WTC11 (cell line): ENCODE measurements at places on chromosomes 12 and 14. TPM values are rescaled to one million over a fixed set of nuclear protein-coding genes. Genes with fewer than 3 reads are reported as not detected.

DNA sequence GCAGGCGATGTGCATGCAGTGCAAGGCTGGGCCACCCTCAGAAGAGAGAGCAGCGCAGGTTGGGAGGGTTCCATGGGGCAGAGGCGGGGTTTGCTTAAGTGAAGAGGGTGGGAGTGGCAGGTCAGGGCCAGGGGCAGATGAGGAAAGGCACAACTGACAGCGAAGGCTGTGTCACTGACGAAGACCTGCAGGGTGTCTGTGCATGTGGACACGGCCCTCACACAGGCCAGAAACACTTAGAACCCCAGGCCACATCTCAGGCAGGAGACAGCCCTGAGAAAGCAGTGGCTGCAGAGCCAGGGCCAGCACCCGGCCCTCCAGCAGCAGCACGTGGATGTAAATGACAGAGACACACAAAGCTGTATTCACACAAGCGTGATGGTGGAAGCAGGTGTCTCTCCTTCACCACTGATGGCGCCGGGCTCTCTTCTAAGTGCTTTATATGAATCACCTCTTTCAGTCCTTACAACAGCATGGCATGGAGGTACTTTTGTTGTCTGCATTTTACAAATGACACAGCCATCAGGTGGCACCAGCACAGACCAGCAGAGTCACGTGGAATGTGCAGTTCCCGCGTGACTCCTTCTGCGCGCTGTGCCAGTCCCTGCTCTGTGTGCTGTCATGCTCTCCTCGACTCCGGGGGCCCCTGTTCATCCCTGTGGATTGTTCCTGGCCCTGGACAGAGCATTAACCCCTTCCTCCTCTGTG lies 54.6 kb downstream of the TSPAN11 start:
- peaks cover 24% of the 10 kb centered on the region for H3K4me1 ChIP-seq
- no peaks in the 10 kb centered on the region for H3K36me3 ChIP-seq
- DNase-seq: no peak
- no peak overlapping the region for H3K4me3 ChIP-seq

NPFF gene
- 0.57 to 0.80 TPM (median 0.59 TPM) in 3 replicates for total RNA-seq

DNA sequence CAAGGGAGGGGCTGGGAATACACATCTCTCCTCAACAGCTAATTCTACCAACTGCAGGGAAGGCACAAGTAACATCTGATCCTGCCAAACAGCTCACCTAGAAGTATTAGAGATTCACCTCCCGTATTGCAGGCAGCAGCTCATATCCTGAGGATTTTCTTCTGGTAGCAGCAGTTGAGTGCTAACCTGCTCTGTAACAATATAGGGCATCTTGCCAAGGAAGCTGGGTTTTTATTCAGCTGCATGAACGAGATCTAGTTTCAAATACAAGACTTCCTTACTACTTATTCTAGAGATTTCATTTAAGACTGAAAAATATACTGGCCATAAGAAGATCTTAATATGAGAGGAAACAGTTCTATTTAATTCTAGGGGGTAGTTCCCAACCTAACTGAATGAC lies 261.4 kb upstream of the USP15 start:
- no peaks in the 10 kb centered on the region for H3K36me3 ChIP-seq
- H3K27ac ChIP-seq: no peak overlapping the region
- no peak for DNase-seq
- no peak overlapping the region for H3K4me3 ChIP-seq
- no peaks in the 10 kb centered on the region for H3K27me3 ChIP-seq

DNA sequence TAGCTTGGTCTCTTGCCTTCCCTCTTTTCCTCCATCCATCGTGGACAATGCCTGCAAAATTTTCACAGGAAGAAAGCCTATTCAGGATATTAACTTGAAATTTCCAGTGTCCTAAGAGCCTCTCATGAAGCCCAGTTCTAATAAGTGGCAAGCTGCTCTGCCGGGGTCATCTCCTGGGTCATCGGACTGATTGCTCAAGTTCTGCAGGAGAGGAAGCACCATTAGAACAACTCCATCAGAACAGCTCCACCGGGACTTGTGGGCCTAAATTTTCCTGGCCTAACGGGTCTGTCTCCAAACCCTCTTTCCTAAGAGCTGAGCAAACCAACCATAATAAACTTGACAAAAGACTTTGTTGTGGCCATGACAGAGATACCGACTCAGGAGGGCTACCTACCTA lies 13.9 kb downstream of the ERG28 start:
- no peaks in the 10 kb centered on the region for H3K4me1 ChIP-seq
- H3K4me3 ChIP-seq: no peak overlapping the region
- no peak overlapping the region for H3K27ac ChIP-seq
- H3K36me3 ChIP-seq: peaks cover 29% of the 10 kb centered on the region
- DNase-seq: no peak

DNA sequence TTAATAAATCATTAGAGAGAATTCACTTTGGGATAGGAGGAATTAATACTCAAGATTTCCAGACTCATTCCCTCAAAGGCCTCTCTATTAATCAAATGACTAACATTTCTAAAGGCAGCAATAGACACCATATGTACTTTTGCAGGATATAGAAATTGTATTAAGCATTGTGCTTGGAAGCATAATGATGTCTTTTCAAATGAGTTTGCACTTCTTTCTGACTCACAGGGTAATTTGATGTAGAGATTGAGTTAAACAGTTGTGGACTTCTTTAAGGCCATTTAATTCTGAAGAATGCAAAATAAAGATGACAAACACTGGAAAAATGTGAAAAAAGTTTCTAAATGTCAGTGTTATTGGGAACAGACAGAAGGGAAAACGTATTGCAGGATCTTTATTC lies 63.4 kb upstream of the CSRP2 start:
- no peak for DNase-seq
- H3K4me1 ChIP-seq: peaks cover 9% of the 10 kb centered on the region
- H3K36me3 ChIP-seq: no peaks in the 10 kb centered on the region
- no peak overlapping the region for H3K27ac ChIP-seq

GRCh38 chr14:69606258-69607184 lies 4.9 kb upstream of the SUSD6 start:
- no peaks in the 10 kb centered on the region for H3K27me3 ChIP-seq
- H3K4me1 ChIP-seq: peaks cover 22% of the 10 kb centered on the region
- no peaks in the 10 kb centered on the region for H3K36me3 ChIP-seq
- DNase-seq: no peak
- no peak overlapping the region for H3K4me3 ChIP-seq
- H3K27ac ChIP-seq: peak overlapping the region; percentile 74

STON2 gene
- 43.0 to 69.2 TPM (median 45.2 TPM) in 3 replicates for total RNA-seq

- no peaks in the 10 kb centered on the region for H3K36me3 ChIP-seq
- no peaks in the 10 kb centered on the region for H3K27me3 ChIP-seq
- H3K4me3 ChIP-seq: no peak overlapping the region
- 0 out of 2 replicates have a peak, but pooled peaks cover 4% of the 10 kb centered on the region for H3K4me1 ChIP-seq
- DNase-seq: no peak
- H3K27ac ChIP-seq: no peak overlapping the region
Observed at GRCh38 chr14:88868558-88869159, 44.2 kb downstream of the TTC8 start.

GRCh38 chr14:38789805-38790204 lies 313.2 kb downstream of the SEC23A start:
- peaks cover 24% of the 10 kb centered on the region for H3K4me1 ChIP-seq
- no peak overlapping the region for H3K4me3 ChIP-seq
- DNase-seq: no peak
- no peaks in the 10 kb centered on the region for H3K36me3 ChIP-seq
- no peak overlapping the region for H3K27ac ChIP-seq

CSAD gene
- 11.5 to 12.6 TPM (median 12.3 TPM) in 3 replicates for total RNA-seq

CCDC175 gene
- 0.16 to 0.27 TPM in 2 of 3 replicates, not detected in the other for total RNA-seq

HOXC12 gene
- total RNA-seq: not detected in 3 replicates

- no peaks in the 10 kb centered on the region for H3K27me3 ChIP-seq
- no peak for DNase-seq
- peaks cover 31% of the 10 kb centered on the region for H3K36me3 ChIP-seq
- no peak overlapping the region for H3K4me3 ChIP-seq
Observed at GRCh38 chr12:106883426-106883825, 72.3 kb upstream of the TMEM263 start.

SLCO1B1 gene
- 0.25 to 0.52 TPM (median 0.37 TPM) in 3 replicates for total RNA-seq

SPIC gene
- total RNA-seq: not detected in 3 replicates

DNA sequence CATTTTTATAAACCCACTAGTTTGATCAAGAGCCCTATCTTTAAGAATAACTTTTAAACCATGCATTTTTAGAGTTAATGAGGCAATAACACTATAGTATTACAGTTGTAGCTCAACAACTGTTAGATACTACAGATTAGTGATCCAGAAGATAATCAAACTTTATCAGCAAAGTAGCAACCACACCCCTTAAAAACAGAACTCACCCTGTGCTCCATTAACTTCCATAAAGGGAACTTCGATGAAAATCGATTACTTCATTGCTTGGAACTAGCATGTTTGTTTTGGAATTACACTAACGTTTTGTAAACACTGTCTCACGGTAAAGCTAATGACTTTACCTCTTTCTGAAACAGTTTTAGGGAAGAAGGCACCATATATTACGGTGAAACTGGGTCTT lies 1.4 kb downstream of the SGPP1 start:
- H3K4me3 ChIP-seq: peak overlapping the region; percentile 97
- peaks cover 29% of the 10 kb centered on the region for H3K4me1 ChIP-seq
- no peak for DNase-seq
- H3K27me3 ChIP-seq: peaks cover 33% of the 10 kb centered on the region
- H3K27ac ChIP-seq: no peak overlapping the region
- H3K36me3 ChIP-seq: no peaks in the 10 kb centered on the region

- H3K4me3 ChIP-seq: no peak overlapping the region
- peaks cover 38% of the 10 kb centered on the region for H3K36me3 ChIP-seq
- H3K27ac ChIP-seq: no peak overlapping the region; the same call in 1 of the 2 replicates
Observed at GRCh38 chr14:75010472-75011093, 7.9 kb downstream of the EIF2B2 start.

KRT75 gene
- total RNA-seq: not detected in 3 replicates

GRCh38 chr12:113204804-113205203 lies 16.5 kb upstream of the TPCN1 start:
- H3K27ac ChIP-seq: no peak overlapping the region
- H3K4me1 ChIP-seq: peaks cover 7% of the 10 kb centered on the region
- no peak for DNase-seq
- H3K27me3 ChIP-seq: no peaks in the 10 kb centered on the region; the same call in 1 of the 2 replicates
- no peak overlapping the region for H3K4me3 ChIP-seq
- peaks cover 6% of the 10 kb centered on the region for H3K36me3 ChIP-seq

GRCh38 chr14:104874571-104875411 lies 9.7 kb downstream of the CEP170B start:
- H3K4me1 ChIP-seq: peaks cover 13% of the 10 kb centered on the region
- H3K4me3 ChIP-seq: no peak overlapping the region
- no peaks in the 10 kb centered on the region for H3K27me3 ChIP-seq
- H3K36me3 ChIP-seq: no peaks in the 10 kb centered on the region
- DNase-seq: no peak
- H3K27ac ChIP-seq: no peak overlapping the region

CCDC85C gene
- 28.7 to 35.8 TPM (median 30.4 TPM) in 3 replicates for total RNA-seq
